ENCODE measurements at places on chromosomes 1 and 21.

- peak; percentile 24 for DNase-seq
Measured at GRCh38 chr1:92804721-92805201, 19.9 kb upstream of the EVI5 start.

- DNase-seq, result no peak
Measured at GRCh38 chr1:210385228-210385627, 56.5 kb downstream of the HHAT start.

- no peak for DNase-seq
Measured at GRCh38 chr1:61426254-61426653, 298.7 kb downstream of the TM2D1 start.

- DNase-seq, result no peak
Measured at GRCh38 chr21:44253832-44254710, 7.6 kb downstream of the DNMT3L start.

DNA sequence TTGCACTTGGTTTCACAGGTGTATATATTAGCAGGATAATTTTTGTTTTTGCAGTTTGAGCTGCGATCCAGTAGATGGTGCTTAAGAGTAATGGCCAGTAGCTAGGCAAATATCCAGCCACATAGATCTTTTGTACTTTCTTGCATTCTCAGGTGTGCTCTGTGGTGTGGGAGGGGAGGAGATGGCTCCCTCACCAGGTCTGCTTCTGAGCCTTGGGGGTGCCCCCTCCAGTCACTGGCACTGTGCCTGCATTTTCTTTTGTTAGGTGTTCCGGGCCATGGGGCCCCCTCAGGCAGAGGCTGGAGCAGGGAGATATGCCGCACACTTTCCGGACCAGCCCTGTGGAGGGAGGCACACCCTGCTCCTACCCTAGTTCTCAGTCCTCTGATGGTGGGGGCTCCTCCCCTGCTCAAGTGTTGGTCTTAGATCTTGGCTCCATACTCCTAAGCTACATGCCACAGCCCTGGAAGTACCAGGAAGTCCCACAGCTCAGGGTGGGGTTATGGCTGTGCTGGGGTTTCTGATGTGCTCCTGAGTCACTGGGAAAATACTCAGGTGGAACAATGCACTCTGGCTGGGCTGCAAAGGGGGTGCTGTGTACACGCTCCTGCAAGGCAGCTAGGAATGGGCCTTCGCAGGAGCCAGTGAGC lies 197.6 kb upstream of the DMRTA2 start:
- no peak for DNase-seq

- DNase-seq, result no peak
Measured at GRCh38 chr1:50080904-50081586, 27.7 kb upstream of the ELAVL4 start.

DNA sequence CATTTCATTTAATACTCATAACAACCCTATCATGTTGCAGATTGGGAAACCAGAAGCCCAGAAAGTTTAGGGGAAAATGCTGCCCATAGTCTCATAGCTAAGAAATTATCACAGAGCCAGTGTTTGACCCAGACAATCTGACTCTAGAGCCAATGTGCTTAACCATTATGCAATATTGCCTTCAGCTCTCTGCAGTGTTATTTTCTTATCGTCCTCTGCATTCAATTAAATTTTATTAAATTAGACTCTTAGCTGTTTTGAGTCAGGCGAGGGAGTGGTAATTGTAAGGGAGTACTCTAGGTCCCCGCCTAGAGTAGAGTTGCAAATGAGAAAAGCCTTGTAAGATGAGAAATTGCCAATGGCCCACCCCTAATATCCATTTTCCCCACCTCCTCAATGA lies 191.1 kb downstream of the TTLL7 start:
- no peak for DNase-seq

- no peak for DNase-seq
Measured at GRCh38 chr1:24351247-24351646, 32.1 kb downstream of the GRHL3 start.

DNA sequence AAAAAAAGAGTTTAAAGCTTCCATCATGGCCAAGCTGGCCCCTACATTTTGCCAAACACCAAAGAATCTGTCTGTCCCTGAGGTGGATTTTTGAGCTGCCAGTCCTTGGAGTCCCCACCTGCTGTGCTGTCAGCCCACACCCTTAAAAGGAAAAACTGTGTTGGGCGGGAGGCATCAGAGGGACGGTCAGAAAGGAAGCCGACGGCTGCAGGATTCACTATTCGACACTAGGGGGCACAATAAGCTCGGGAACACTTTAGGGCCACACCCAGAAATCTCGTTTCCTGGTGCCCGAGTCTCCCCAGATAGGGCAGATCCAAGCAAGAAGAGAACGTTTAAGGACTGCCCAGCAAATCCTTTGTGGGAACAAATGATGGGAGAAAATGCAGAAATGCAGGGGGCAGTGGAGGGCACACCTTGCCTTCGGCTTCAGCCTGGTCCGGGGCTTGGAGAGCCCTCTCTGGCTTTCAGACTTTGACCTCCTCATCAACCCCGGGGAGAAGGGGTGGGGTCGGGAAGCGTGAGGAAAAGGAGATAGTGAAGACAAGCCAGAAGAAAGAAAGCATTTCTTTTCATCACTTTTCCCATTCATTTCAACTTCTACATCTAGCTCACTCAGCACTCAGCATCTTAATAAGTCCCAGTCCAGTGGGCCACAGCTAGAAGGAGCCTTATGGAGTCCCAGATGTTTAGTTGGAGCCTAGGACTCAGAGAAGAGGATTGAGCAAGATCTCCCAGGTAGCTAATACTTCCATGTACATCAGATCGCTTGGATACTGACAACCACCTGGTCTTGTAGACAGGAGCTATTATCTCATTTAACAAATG lies 5.0 kb upstream of the CTTNBP2NL start:
- DNase-seq, result peak; percentile 85

GRCh38 chr1:41322835-41323234 lies 38.4 kb upstream of the FOXO6 start:
- DNase-seq, result peak; percentile 24

DNA sequence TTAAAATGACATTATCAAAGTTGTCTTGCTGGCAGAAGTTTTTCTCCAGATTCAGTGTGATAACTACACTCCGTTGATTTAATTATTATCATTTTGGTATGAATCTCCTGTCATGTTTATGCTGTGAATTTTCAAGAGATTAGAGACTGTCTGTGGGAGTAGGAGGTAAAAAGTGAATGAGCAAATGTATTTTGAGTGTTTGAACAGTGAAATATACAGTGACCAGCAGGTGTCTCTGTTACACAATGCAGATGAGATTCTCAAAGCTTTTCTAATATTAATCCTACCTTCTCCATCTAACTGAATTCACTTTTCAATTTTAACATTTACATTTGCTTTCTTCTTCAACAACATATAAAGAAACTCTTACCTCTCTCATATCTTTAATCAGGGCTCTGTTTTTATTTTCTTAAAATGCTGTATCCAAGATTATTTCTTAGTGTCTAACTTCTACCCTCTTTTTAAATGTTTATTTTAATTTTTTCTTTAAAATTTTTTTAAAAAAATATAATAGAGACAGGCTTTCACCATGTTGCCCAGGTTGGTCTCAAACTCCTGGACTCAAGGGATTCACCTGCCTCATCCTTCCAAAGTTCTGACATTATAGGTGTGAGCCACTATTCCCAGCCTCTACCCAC lies 20.9 kb upstream of the HSPA13 start:
- DNase-seq, result peak; percentile 53

GRCh38 chr21:44598061-44598460 lies 2.3 kb upstream of the KRTAP10-7 start:
- no peak for DNase-seq

GRCh38 chr1:167909691-167910180 lies 4.2 kb downstream of the ADCY10 start:
- DNase-seq, result no peak

- DNase-seq, result no peak
Measured at GRCh38 chr1:47732489-47732888, 264.7 kb downstream of the TRABD2B start.

DNA sequence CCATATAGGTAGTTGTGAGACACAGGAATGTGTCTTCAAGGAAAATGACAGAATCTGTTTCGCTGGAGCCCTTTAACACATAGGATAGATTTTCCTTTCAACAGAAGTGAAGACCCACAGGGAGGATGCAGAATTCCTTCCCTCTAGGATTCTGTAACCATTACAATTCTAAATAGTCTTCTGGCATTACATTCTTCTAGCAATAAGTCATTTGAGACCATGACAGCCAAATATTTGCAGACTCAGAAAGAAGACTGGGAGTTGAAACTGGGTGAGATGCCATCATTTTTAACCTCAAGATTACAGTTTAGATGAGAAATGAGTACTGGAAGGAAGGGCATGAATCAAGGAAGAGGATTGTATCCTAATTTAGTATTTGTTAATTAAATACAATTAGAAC lies 61.6 kb downstream of the ZBTB18 start:
- no peak for DNase-seq

DNA sequence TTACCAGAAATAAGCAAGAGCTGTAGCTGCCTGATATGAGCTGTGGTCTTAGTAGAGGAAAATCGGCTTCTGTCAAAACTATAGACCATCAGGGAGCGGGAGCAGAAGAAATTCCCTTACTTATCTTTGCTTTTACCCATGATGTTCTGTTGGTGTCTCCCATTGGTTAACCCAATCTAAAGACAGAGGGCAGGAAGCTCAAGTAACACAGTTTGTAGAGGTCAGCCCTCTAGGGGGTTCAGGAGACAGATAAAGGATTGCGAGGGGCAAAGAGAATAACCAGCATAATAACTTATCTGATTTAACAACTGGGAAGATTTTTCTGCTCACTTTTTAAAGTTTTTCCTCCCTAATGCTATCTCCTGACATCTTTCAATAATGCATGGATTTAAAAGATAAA lies 142.4 kb downstream of the NTMT2 start:
- DNase-seq, result no peak

DNA sequence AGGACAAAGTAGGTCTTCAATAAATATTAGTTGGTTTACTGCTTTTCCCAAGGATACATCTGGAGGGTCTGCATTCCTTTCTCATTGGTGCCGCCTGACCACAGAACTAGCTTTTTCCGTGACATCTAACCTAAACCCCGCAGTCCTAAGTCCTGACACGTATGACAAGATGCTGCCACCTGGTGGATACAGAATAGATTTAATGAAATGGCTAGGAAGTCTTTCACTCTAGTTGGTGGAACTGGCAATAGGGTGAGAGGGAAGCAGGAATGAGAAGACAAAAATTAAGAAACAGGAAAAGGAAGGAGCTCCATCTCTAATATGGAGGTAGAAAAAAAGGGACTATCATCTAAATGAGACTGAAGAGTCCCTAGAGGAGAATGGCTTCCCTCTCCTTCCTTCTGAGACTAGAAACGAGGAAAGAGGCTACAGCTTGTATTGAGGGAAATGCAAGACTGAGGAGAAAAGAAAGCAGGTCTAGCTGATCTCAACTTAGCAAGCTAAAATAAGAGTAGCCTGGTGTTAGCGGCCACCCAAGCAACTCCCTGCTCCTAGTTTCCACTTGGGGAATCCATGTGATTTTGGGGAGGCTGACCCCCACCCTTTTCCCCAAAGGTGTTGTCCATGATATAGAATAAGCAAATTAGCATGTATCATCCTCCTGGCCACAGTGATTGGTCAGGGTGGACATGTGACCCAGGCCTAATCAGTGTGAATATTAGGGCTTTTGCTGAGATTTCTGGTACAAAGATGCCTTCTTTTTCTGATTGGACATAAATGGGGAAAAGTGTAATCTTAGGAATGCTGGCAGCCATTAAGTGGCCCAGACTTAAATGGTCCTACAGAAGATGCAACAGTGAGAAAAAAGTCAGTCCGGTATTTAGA lies 5.9 kb downstream of the RFX5 start:
- peak; percentile 52 for DNase-seq

DNA sequence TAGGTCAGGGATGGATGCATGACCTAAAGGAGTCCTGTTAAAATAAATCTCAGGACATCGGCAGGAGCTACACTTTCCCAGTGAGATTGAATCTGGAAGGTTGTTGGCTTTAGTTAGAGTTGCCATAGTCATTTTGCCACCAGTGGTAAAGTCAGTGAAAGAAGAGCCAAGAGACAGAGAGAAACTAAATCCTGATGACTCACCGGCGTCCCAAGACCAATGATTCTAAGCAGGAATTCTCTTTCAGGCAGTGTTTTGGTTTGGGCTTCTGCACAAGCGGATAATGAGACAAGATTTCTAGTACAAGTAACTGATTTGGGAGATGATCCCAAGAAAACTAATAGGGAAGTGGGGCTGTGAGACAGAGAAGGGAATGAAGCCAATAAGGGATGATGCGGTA lies 88.8 kb upstream of the ETS2 start:
- DNase-seq, result no peak

DNA sequence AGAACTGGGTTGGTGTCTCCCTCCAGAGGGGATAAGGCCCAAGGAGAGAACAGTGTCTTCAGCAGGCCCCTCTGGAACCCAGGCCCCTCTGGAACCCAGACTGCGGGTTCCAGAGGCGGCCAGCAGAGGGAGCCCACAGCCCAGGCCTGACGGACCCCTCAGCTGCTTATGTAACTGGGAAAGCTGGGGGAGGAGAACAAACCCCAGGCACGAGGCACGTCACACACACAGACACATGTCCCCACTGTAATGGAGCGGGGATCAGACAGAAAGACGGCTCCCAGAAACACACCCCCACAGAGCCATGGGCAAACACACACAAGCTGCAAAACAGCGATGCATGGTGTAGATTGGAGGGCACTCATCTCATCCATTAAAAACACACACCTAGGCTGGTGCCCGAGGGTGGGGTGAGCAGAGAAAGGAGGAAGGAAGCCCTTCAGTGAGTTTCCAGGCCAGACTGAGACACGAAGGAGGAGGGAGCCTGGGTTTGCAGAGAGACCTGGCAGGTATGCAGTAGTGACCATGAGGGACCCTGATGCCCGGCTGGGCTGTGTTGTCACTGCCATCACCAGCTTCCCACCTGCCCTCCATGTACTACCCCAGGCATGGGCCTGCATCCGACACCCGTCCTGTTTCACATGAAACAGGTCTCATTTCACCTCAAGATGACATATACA lies 2.8 kb upstream of the IGSF8 start:
- DNase-seq, result peak; percentile 86

- DNase-seq, result no peak
Measured at GRCh38 chr21:37276377-37276776, 9.2 kb upstream of the VPS26C start.

DNA sequence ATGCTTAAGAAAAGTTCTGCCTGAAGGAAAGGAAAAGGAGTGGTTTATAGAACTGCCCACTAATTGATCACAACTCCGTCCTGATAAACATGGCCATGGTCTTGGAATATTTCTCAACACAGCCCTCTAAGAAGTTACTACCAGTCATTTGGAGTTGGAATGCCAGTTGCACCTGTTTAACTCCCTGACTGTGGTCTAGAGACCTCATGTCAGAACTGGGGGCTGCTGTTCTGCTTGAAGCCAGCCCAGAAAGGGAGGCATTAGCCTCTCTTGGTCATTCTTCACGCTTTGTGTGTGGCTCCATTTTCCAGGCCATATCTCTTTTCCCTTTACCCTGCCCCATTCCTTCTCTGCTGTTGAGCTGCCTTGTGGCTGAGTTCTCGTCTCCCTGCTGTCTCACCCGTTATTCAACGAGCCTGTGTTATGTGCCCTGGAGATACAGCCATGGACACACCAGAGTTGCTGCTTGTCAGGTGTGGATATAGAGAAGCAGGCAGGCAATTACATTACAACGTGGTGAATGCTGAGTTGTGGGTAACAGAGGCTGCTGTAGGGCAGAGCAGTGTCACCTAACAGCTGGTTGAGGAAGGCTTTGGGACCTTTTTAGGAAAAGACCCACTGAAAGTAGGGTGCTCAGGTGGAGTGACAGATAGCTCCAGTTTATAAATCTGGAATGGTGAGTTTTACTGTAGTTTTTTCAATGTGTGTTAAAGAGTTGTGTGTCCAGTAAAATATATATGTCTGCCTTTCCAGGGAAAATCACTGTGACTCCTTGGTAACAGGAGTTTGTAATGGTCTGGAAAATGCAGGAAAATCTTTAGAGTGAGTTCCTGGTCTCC lies 137.0 kb upstream of the IPO9 start:
- no peak for DNase-seq

All from CD4-positive, alpha-beta T cell treated with Interleukin-4 for 1 hour (primary cell).